ENCODE measurements at places on chromosomes 12 and 14.
A peak's percentile ranks its signal among the peaks of the same experiment; 100 is the strongest.

DNA sequence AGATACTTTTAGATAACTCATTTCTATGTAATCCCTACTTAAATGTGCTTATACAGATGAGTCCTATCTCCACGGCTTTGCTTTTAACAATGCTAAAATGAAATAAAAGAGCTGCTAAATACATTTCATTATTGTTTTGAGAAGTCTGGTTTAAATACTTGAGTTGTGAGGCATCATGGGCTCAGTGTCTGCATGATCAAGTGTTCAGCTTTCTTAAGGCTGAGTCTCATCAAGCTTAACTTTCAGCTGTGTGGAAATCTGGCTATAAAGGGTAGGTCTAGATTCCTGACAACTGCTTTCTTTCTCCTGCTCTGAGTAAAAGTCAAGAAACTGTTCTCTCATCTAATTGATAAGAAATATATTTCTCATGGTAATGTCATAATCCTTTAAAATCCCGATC is 235.4 kb downstream of the FSCB start:
- no peak for DNase-seq

DNA sequence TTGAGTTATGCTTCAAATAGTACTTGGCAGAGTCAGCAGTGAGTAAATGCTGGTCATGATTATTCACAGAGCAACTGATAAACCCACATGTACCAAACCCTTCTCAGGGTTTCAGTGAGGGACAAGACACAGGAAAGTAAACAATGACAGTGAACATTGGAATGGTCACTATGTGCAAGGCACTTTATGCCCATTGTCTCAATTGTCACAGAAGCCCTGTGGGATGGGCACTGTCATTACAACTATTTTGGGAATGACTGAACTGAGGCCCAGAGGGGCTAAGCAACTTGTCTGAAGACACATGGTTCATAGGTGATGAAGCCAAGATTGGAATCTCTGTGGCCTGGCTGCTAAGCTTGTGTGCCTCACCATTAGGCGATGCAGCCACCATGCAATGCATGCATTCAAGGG is 238.5 kb downstream of the RBM19 start:
- DNase-seq, result no peak

- no peak for DNase-seq
Observed at GRCh38 chr12:75548879-75549278, 37.5 kb upstream of the KRR1 start.

GRCh38 chr12:11542599-11542998 is 106.9 kb upstream of the ETV6 start:
- DNase-seq, result no peak

- DNase-seq, result no peak
Observed at GRCh38 chr12:124633365-124634362, 66.3 kb upstream of the NCOR2 start.

- no peak for DNase-seq
Observed at GRCh38 chr12:12357719-12358461, 1.0 kb downstream of the BORCS5 start.

GRCh38 chr14:94217116-94217515 is 43.0 kb downstream of the PPP4R4 start:
- no peak for DNase-seq

DNA sequence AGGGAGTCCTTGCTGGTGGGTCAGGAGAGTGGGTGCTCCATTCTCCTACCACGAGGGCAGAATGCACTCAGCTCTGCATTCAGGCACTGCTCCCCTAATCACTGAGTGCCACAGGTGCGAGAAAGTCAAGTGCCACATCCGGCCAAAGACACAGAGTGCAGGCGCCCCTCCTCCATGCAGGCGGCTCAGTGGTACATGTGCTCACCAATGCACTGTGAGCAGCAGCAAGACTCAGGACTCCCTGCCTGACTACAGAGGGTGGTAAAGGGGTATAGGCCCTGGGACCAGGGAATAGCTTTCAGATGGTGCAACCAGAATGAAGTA is 32.9 kb downstream of the ZFYVE21 start:
- no peak for DNase-seq

DNA sequence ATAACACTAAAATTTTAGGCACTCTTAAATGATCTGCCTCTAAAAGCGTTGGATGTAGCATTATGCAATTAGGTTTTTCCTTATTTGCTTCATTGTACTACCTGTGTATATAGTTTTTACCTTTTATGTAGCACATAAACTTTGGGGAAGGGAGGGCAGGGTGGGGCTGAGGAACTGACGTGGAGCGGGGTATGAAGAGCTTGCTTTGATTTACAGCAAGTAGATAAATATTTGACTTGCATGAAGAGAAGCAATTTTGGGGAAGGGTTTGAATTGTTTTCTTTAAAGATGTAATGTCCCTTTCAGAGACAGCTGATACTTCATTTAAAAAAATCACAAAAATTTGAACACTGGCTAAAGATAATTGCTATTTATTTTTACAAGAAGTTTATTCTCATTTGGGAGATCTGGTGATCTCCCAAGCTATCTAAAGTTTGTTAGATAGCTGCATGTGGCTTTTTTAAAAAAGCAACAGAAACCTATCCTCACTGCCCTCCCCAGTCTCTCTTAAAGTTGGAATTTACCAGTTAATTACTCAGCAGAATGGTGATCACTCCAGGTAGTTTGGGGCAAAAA is 4.1 kb downstream of the CDKN1B start:
- peak; percentile 26 for DNase-seq

DNA sequence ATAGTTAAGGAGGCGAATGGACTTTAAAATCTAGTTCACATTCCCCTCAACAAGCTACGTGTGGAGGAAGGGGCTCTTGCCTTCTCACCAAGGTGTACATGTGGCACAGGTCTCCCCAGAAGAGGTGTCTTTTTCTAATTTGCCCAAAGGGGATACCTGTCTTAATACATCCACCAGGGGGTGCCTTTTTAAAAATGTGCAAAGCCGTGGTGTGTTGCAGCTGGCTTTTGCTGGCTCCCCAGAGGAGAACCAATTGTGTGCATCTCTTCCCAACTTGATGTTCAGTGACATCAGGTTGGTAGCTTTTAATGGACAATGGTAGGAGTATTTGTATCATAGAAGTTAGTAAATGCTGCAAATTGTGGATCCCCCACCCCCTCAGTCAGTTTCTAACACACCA is 33.8 kb downstream of the CREBL2 start:
- DNase-seq, result peak; percentile 35

GRCh38 chr12:58773986-58774385 is 146.3 kb downstream of the LRIG3 start:
- DNase-seq, result no peak

GRCh38 chr14:38786921-38787320 is 316.1 kb downstream of the SEC23A start:
- no peak for DNase-seq

DNA sequence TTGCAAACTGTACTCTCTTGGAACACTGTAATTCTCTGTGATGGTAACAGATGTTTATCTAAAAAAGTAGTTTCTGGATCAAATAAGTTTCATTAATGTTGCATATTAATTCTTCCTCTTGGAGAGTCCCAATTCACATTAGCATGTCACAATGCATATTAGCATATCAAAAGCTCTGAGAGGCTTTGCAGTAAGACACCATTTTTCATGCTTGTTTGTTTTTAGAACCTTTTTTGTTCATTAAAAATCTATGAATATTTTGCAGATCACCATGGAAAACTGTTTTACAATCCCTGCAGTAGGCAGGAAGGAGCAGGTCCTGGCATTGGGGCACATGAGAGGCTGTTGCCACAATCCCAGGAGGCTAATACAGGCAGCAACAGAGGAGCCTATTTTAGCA is 180.7 kb downstream of the KCNH5 start:
- DNase-seq, result no peak

- no peak for DNase-seq
Observed at GRCh38 chr12:69123919-69124638, 115.3 kb upstream of the CPSF6 start.

- DNase-seq, result no peak
Observed at GRCh38 chr12:84135586-84136279, 776.9 kb downstream of the SLC6A15 start.

GRCh38 chr14:100416921-100417860 is 94.1 kb downstream of the SLC25A47 start:
- DNase-seq, result peak; percentile 78

DNA sequence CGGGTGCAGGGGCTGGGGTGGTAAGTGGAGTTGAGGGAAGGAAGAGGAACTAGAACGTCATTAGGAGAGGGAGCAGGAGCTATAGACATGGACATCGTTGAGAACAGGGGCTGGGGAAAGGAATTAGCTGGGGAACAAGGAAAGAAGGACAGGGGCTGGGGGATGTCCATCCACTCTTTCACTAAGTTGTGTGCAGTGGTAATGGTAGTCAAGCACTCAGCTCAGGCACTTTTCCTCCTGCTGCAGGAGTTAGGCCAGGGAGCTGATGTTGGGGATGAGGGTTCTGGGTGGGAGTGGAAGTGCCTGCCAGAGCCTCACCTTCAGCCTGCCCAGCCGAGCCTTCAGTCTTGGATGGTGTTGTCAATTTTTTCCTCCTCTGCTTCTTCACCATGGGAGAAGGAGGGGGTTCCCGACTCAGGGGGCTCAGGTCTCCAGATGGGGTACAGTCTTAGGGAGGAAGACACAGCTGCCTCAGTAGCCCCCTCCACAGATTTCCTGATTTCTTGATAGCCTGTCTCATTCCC is 9.2 kb downstream of the AGAP2 start:
- no peak for DNase-seq

DNA sequence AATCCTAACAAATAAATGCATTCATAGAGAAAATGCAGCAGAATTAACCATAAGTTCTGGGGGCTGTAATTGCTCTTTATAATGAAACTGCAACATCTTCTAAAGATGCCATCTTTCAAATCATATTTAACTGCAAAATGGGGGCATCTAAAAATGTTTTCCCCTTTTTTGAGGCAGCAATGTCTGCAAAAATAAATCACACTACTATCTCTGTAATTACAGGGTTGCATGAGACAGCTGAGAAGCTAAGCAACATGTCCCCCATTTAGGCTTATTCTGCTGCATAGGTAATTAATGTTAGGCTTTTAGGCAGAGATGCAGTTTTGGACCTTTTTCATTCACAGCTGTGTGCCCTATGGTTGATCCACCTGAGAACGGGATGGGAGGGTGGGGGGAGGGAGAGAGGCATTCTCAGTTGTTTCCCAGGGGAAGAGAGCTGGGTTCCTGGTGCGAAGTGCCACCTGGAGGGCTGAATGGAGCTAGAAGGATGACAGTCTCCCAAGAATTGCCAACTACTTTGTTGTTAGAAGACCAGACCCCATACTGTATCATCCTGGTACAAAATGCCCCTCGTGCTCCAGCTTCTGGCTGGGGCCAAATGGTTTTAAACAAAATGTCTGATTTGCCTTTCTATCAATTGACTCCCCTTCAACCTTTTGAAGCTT is 154.2 kb downstream of the APAF1 start:
- DNase-seq, result no peak

DNA sequence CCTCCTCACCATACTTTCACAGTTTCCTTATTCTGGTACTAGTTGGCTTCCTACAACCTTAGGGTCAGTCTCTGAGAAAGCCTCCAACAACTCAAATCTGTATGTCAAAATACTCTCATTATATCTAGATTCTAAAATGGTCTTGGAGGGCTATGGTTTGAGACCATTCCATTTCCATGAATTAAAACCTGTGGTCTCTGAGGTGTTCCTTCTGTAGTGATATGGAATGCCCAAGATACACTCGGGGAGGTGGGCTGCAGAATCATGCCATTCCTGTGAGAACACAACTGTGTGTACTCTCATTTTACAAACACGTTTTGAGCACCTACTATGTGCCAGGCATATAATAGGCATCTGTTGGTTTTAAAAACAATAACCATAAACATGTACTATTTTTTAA is 74.0 kb downstream of the FERMT2 start:
- DNase-seq, result no peak

GRCh38 chr14:106039400-106039799 is 513.0 kb downstream of the TMEM121 start:
- no peak for DNase-seq

DNA sequence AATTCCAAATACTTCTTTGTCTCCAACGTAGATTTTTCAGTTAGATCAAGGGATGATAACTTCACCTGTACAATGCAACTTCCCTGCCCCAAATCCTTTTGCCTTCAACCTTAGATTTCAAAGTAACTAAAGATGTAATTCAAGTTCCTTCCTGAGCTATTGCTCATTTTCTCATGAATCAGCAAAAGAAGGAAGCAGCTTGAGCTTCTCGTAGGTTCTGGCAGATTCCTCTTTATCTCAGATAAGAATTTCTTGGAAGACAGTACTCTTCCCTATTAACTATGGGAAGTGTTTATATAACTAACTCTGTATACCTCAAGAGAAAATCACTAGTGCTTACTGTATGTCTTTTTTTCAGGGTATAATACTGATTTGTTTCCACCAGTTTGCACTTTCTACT is 203.8 kb downstream of the RASSF9 start:
- DNase-seq, result no peak

DNA sequence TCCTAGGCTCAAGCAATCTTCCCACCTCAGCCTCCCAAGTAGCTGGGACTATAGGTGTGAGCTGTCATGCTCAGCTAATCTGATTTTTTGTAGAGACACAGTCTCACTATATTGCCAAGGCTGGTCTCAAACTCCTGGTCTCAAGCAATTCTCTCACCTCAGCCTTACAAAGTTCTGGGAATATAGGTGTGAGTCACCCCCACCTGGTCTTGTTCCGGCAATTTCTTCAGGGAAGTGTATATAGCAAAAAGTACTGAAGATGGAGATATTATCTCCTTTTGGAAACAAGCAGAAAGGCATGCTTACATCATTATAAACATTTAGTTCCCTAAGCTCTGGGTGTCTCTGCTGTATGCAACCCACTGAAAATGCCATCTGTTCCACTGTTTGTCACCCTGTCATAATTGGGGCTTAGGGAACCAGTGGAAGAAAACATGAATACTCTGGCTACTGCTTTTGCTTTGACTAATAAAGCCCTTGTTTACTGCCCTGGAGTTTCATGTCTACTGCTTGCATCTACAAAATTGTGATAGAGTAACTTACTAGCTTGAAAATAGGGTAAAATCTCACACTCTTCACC is 940.2 kb downstream of the GALC start:
- DNase-seq, result no peak

DNA sequence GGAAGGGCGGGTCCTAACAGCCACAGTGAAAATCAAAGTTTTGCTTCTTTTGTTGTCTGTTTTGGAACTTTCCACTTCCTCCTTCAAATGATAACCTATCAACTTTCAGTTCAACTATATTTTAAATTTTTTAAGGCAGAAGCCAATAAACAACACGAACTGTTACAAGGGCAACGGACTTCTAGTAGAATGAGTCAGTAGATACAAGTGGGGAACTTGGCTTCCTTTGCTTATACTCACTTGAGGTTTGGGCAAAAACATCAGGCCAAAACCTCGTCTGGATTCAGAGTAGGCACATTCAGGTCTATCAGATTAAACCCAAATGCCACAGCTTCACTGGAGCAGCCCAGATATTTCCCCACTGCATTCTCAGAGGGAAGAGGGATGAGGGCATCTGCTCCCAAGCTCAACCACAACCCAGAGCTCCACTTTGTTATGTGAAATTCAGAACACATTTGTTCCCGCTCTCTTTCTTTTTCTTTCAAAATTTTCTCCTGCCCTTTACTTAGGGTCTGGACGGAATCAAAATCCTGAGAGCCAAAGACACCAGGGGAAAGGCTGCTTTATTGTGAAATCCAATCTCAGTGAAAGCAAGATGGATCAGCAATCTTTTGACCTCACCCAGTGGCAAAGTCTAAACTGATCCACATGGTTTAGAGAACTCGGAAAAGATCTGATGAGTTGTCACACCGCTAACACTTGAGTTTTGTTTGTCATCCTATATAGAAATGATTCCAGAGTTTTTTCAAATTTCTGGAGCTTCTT is 152.5 kb upstream of the BTG1 start:
- DNase-seq, result peak; percentile 2
